Activated naive CD4-positive, alpha-beta T cell treated with anti-CD3 and anti-CD28 coated beads, Interleukin-2, amount 10 ng/mL, durations not matched to agents 7 days and 5 days (primary cell): ENCODE measurements at places on chromosomes 7 and 10.
A peak's percentile ranks its signal among the peaks of the same experiment; 100 is the strongest.

DNA sequence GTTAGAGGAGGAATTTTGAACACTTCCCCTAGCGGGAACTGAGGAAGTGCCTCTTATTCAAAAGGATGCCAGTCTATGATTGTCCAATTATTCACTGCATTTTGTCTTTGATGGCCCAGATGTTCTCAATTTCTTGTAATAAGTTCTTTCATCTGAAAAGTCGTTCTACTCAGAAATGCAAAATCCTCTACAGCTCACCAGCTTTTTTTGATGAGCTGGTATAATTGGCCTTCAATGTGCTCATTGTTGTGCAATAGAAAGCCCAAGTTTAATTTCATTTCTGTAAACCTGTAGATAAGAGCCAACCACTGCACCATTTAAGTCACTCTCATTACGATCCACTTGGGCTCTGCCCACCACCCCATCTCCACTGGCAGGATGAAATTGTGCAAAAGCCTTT is 978.7 kb upstream of the AUTS2 start:
- no peak for DNase-seq

DNA sequence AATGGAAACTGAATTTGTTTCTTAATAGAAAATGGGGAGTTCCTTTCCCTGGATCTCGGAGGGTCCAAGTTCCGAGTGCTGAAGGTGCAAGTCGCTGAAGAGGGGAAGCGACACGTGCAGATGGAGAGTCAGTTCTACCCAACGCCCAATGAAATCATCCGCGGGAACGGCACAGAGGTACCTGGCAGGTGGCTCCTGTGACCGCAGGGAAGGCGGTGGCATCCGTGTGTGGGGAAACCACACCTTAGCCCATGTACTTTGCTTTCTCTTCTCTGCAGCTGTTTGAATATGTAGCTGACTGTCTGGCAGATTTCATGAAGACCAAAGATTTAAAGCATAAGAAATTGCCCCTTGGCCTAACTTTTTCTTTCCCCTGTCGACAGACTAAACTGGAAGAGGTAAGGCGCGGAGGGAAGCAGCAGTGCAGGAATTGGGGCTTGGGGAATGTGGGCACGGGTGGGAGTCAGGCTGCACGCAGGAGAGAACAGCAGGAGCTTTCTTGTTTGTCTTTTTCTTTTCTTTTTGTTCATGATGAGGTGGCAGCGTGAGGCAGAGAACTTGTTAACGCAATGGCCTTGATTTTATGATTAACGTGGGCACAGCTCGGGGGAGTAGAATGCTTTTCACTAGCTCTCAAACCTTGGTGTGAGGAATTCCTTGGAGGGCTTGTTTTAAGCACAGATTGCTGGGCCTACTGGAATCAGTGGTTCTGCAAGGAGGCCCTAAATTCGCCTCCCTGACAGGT is 12.8 kb downstream of the HKDC1 start:
- DNase-seq, result peak; percentile 73

DNA sequence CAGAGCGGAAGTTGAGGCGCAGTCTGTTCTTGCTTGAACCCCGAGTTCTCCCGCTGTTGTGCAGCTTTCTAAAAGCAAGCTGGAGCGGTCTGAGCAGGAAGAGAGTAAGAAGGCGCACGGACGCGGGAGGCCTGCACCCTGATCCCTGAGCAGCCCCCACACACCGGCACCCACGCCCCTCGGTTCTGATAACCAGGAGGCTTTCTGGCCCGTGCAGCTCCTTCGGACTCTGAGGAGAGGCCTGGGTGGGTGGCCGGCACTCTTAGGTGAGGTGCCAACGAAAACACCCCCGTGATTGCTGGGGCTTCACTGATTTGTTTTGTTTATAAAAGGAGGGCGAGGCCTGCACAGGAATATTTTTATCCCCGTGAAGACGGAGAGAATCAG is 28.9 kb downstream of the AMZ1 start:
- no peak for DNase-seq

DNA sequence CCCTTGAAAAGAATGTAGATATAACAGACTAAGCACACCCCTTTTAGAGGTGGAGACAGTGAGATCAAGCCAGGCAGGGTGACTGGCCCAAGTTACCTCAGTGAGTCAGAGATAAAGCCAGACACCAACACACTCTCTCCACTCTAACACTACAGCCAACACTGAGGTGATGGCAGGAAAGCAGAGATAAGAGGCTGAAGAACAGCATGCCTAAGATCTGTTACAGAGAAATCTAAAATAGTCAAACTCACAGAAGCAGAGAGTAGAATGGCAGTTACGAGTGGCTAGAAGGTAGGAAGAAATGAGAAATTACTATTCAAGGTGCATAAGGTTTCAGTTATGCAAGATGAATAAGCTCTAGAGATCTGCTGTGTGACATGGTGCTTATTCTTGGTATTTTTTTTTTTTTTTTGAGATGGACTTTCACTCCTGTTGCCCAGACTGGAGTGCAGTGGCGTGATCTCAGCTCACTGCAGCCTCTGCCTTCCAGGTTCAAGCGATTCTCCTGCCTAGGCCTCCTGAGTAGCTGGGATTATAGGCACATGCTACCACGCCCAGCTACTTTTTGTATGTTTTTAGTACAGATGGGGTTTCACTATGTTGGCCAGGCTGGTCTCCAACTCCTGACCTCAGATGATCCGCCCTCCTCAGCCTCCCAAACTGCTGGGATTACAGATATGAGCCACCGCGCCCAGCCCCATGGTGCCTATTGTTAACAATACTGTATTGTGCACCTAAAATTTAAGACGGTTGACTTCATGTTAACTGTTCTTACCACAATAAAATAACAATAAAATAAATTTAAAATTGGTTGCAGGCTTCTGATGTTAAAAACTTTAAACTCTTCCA is 28.7 kb downstream of the ICA1 start:
- no peak for DNase-seq
